ENCODE measurements at places on chromosomes 5 and 9.

GRCh38 chr9:130117816-130118632 is 54.2 kb upstream of the NCS1 start:
- DNase-seq, result no peak

GRCh38 chr9:117010061-117010460 is 323.0 kb downstream of the TRIM32 start:
- DNase-seq, result no peak

DNA sequence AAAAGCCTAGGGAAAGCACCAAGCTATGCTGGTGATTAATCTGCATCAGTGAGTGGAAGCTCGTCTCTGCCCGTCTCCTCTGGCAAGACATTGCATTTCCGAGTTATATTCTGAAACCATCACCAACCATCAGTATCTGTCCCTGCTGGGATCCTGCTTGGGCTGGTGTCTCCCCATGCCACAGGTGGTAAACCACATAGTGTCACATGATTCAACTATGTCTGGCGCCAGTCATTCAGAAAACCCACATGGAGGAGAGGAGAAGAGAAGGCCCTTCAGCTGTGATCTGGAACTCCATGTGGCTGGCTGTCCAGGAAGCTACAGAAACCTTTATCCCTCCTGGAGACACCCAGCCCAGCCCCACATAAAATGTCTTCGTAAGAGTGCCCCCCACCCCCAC is 4.8 kb downstream of the IL9 start:
- no peak for DNase-seq

DNA sequence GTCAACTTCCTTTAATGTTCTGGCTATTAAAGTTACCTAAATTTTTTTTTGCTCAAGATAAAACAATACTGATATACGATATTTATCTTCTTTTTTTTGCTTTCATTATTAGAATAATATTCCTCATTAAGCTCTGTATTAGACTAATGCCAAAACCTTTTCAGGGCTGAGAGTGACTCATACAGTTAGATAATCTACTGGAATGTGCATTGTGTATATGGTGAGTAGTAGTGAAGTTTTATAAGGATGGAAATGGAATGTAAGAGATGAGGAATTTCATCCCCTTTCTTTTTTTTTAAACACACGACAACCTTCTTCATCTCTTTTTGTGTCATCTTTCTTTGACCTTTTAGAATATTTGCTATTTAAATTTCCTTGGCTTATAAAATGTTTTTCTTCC is 268.6 kb downstream of the ISL1 start:
- no peak for DNase-seq

DNA sequence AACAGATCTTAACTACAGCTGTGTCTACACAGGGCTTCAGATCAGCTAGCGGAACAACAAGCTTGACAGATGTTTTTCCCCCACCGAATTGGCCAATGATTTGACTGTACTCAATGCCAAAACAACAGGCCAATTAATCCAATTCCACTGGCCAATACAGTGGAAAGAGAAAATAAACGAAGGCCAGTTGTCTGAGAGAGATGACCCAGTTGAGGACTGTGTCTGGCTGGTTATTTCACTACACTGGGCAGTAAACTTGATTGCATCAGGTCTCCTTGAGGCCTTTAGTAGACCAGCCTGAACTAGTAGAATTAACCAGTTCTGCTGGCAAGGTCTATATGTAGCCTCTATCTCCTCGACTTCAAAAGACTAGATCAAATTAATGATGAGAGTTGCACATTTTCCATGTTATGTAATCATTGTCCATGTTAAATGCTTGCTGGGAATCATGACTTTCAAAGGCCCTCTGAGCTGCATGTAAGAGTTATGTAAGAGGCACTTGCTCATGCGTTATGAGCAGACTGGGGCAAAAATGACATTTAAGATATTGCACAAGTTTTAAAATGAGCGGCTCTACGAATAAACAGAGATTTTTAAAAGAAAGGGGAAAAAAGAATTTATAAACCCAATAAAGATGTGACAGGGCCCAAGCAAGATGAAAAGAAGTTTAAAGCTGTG is 28.3 kb downstream of the SMIM23 start:
- DNase-seq, result no peak
